Head of caudate nucleus (tissue), 42 donors: ENCODE measurements at places on chromosomes 12 and 14.

DNA sequence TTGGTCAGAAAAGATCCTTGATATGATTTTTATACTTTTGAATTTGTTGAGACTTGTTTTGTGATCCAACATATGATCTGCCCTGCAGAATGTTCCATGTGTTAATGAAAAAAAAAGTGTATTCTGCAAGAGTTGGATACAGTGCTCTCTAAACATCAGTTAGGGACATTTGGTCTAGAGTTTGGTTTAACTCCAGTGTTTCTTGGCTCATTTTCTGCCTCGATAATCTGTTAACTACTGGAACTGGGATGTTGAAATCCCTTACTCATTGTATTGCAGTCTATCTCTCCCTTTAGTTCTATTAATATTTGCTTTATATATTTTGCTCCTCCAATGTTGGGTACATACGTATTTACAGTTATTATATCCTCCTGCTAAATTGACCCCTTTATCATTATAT, 18.3 kb upstream of the TXNRD1 start:
- no peak for DNase-seq

GRCh38 chr12:43957732-43958372, 122.0 kb downstream of the TMEM117 start:
- peak; percentile 41 for DNase-seq

GRCh38 chr12:132356691-132357622, 27.6 kb upstream of the GALNT9 start:
- DNase-seq: peak; percentile 34

- DNase-seq: no peak
These were observed 985.5 kb downstream of the DIO2 start for GRCh38 chr14:79225815-79226214.

DNA sequence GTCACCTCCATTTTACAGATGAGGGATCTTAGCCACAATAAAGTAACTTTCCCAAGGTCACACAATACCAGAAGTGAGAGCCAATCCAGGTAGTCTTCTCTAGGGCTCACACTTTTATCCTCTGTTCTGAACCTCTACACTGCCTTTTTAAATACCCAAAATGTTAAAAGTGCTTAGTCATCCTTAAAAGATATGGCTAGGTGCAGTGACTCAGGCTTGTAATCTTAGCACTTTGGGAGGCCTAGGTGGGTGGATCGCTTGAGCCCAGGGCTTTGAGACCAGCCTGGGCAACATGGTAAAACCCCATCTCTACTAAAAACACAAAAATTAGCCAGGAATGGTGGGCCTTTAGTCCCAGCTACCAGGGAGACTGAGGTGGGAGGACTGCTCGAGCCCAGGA, 104.1 kb upstream of the PPP4R3A start:
- DNase-seq: no peak

DNA sequence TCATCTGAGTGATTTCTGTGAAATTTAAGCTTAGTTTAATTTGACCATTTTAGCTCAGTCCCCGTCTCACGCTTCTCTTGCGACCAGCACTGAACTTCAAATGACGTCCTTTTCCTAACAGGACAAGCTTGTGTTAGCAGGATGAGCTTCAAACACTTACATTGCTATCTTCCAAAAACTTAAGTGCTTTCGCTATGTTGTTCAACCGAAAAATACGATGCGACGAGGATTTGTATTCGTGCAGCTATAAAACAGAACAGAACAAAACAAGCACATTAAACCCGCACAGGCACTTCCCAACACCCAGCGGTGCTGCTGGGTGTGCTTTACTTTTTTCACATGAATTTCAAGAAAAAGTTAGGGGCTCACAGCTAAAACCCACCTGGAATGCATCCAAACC, 64.2 kb upstream of the DICER1 start:
- no peak for DNase-seq

DNA sequence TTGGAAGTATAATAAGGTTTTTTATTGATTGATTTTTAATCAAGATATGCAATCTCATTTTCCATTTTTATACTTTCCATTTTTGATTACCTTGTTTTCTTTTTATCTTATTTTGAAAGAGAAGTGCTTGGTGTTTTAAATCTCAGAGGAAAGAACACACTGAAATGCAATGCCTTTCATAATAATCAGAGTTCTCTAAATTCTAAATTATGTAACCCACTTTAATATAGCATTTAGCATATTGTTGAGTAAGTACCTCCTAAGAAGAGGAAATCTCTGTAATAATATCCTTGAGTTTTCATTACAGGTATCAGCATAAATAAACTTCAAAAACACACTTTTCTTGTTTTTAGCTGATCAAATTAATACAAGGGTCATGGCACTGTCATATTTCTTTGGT, 96.9 kb downstream of the GTF2A1 start:
- DNase-seq: no peak

DNA sequence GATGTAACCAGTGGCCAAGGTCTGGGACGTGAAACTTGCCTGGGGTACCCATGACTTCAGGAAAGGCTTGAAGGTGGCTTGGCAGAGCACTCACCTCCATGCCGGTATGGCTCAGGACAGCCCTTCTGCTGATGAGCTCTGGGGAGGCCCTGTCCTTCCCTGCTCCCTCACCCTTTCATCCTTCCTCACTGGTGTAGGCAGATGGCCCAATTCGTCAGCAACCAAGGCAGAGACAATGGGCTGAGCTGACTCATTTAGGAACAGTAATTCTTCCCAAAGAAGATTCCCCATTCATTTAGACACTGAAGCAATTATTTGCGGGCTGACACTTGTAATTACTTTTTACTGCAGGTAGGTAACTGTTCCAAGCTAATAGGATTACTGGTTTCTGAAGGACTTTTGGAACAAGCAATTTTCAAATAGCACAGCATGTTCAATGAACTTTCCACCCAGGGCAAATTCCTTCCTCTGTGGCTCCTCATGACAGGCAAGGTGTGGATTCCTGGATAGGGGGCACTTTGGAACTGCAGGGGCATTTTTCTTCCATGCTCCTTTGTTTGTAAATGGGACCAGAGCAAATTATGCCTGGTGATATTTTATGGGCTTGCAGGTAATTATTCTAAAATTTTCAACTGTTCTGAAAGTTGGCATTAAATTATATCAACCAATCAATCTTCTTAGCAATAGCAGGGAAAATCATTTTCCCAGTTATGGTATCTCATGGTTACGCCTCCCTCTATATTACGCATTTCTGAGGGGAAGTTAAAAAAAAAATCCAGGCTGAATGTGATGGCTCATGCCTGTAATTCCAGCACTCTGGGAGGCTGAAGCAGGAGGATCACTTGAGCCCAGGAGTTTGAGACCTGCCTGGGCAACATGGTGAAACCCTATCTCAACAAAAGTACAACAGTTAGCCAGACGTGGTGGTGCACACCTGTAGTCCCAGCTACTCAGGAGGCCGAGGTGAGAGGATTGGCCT, 24.1 kb upstream of the NRDE2 start:
- no peak for DNase-seq

- DNase-seq: no peak
These were observed 16.5 kb upstream of the YY1 start for GRCh38 chr14:100222224-100223093.

GRCh38 chr12:124608450-124608870, 41.0 kb upstream of the NCOR2 start:
- DNase-seq: no peak
